ENCODE measurements at places on chromosomes 3 and 15.

GRCh38 chr15:66046751-66047150, 177.5 kb downstream of the RAB11A start:
- no peak for DNase-seq

GRCh38 chr3:109597444-109597843, 260.1 kb upstream of the DPPA4 start:
- no peak for DNase-seq

DNA sequence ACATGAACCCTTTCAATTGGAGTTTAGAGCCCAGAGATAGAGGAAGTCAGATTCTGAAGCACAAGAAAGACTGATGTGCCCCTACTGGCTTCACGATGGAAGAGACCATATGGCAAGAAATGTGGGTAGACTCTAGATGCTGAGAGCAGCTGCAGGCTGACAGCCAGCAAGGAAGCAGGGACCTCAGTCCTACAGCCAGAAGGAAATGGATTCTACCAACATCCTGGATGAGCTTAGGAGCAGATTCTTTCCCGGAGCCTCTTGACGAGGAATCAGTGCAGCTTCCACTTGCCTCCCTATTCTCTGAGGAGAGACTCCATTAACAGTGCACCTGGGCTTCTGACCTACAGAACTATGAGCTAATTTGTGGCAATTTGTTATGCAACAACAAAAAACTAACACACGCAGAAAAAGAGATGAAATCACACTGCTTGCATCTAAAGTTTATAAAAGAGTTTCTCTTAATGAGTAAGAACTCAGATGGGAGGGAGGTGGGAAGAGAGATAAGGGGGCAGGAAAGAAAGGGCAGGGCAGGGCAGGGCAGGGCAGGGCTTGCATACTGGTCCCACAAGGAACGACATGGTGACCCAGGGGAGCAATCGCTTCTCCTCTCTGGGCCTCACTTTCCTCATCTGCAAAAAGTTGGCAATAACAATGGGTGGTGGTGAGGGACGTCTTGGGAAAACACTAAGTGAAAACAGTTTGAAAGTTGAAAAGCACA, 440.9 kb downstream of the FOXP1 start:
- no peak for DNase-seq

GRCh38 chr3:17179381-17180205, 294.8 kb downstream of the PLCL2 start:
- no peak for DNase-seq

DNA sequence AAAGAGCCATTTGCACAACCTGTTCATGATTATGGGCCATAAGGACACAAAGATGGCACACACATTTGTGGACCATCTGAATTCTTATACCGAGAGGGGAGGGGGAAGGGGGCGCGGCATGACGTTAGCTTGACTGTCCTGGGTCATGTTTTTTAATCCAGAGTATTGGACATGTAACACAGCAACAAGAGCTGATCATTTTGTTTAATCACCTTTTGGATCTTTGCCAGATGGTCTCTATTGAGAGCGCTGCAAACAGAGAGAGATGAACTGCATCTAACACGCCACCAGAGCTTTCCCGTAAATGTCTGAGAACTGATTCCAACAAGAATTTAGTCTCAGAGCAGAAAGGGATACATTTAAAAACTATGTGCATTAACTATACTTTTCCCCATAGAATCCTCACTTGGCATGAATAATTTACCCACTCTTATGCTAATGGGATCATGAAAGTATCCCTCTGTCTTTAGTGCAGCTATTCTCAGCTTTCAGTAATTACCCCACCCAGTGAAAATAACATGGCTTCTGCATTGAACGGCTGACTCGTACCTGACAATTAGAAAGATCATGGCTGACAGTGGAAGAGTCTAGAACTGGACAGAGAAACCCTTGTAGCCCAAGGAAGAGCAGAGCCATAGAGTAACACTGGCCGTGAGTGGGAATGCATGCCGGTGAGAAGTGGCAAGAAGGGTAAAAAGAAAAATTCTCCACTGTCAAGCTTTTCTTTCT, 22.6 kb downstream of the MEIS2 start:
- no peak for DNase-seq

DNA sequence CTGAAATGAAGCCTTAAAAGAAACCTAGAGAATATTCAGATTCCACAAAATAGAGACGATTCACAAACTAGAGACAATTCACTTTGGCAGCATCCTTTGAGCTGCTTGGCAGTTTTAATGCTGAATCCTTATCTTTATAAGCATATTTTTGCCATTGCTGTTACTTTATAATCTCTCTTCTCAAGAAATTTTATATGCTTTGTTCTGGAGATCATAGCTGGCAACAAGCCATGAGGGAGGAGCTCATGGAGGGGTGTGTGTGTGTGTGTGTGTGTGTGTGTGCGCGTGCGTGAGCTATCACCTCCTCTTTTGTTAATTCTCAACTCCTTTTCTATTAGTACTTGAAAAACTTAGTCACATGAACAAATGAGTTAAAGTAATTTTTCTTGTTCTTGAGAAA, 495.0 kb upstream of the RGMA start:
- DNase-seq: no peak

- DNase-seq: no peak
Measured at GRCh38 chr3:139332092-139332491, 11.7 kb upstream of the MRPS22 start.
